ENCODE measurements at places on chromosomes 7 and 10.

DNA sequence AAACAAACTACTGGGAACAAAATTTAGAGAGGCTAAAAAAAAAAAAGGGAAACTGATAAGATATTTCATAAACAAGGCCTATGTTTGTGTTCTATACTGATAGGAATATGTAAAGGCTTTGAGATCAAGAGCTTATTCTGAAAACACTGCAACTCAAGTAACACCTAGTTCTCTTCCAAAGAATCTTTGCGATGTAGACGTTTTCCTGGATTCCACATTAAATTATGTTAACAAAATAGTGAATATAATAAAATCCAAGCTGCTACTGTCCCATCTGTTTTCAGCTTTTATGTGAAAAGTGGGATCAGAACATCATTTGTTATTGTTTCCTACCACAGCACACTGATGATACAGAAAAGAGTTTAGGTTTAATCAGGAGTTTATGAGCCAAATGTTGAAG is 53.0 kb upstream of the RNF148 start:
- DNase-seq: no peak

GRCh38 chr10:31011017-31011664 is 20.5 kb downstream of the ZNF438 start:
- no peak for DNase-seq

GRCh38 chr7:153400735-153401593 is 641.4 kb downstream of the ACTR3B start:
- DNase-seq: no peak

GRCh38 chr10:122126763-122127659 is 138.0 kb downstream of the TACC2 start:
- DNase-seq: no peak

- DNase-seq: no peak
Observed at GRCh38 chr10:15448598-15448997, 77.5 kb upstream of the FAM171A1 start.

- no peak for DNase-seq
Observed at GRCh38 chr7:44194069-44194468, 4.8 kb upstream of the GCK start.

GRCh38 chr10:93806903-93807302 is 49.2 kb downstream of the LGI1 start:
- no peak for DNase-seq

- DNase-seq: no peak
Observed at GRCh38 chr10:3758491-3758970, 26.5 kb downstream of the KLF6 start.

Measured in CD4-positive, alpha-beta T cell treated with Interleukin-15 for 4 hours (primary cell).